ENCODE measurements at places on chromosomes 4 and X.

GRCh38 chrX:56733459-56734046 is 4.5 kb downstream of the NBDY start:
- peak; percentile 47 for DNase-seq

DNA sequence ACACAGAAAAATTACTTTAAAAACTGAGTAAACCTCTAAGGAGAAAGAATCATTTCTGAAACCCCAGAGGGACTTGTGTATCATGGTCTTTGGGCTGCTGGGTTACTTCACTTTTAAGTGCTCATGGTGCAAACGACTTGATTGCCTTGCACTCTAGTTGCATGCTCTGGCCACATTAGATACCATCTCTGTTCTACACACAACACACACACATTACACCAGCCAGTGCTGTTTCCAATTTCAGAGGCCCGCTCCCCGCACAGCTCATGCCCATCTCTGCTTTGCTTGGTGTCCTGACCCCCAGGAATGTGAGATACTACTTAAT is 2.1 kb downstream of the PPP3CA start:
- peak; percentile 33 for DNase-seq

DNA sequence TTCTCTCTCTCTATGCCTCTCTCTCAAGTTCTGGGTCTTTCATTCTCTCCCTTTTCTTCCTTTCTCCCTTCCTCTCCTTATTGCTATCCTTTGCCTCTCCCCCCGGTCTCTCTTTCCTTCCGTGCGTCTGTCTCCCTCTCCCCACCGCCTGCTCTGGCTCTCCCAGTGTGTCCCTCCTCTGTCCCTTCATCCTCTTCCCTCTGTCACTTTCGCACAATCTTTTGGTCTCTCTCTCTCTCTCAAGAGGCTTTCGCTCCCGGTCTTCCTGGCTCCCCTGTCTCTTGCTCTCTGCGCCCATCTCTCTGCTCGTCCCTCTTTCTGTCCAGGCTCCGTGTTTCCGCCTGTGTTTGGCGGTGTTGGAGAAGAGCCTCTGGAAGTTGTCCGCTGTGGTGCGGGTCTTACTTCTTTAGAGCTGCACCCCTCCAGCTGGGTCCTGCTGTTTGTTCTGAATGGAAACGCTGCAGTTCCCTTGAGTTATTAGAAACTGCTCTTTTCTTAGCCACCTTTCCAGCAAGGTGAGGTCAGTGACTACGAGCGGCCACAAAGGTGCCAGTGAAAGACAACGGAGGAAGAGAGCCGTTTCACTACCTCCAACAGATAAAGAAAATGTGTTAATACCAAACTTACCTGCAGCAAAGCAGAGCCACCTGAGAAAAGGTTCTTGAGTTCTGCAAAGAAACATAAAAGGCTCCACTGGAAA is 1.1 kb downstream of the BMPR1B start:
- no peak for DNase-seq

- peak; percentile 21 for DNase-seq
Measured at GRCh38 chrX:119417842-119418241, 18.7 kb downstream of the SLC25A43 start.

GRCh38 chr4:1393866-1394265 is 12.4 kb downstream of the NKX1-1 start:
- no peak for DNase-seq

DNA sequence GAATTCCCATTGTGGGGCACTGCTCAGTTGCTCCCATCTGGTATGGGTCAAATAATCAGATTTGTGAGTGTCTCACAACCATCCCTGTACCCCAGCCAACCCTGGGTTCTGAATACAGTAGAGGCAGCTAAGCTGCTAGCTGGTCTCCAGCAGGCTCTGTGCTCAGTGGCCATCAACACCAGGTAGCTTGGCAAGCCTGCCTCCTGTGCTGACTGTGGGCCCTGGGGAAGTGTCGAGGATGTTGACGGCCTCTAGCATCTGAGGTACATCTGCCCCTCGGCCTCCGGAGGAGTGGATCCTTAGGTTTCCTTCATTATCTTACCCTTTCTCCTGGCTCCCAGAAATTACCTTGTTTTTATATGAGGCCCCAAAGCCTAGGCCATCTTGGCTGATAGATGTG is 13.3 kb downstream of the RNF4 start:
- no peak for DNase-seq

- no peak for DNase-seq
Measured at GRCh38 chr4:151555151-151555945, 146.4 kb downstream of the FHIP1A start.

DNA sequence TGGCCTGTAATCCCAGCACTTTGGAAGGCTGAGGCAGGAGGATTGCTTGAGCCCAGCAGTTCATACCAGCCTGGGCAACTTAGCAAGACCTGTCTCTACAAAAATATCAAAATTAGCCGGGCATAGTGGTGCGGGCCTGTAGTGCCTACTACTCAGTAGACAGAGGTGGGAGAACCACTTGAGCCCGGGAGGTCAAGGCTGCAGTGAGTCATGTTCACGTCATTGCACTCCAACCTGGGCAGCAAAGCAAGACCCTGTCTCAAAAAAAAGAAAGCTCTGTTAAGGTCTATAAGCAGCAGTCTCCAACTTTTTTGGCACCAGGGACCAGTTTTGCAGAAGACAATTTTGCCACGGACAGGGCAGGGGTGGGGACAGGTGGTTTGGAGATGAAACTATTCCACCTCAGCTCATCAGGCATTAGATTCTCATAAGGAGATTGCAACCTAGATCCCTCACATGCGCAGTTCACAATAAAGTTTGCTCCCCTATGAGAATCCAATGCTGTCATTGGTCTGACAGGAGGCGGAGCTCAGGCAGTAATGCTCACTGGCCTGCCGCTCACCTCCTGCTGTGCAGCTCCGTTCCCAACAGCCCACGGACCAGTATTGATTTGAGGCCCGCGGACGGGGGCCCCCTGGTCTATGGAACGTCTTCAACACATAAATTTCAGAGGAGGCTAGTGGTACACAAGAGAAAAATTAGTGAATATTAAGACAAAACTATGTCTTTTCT is 67.9 kb downstream of the KLHL8 start:
- DNase-seq = no peak

DNA sequence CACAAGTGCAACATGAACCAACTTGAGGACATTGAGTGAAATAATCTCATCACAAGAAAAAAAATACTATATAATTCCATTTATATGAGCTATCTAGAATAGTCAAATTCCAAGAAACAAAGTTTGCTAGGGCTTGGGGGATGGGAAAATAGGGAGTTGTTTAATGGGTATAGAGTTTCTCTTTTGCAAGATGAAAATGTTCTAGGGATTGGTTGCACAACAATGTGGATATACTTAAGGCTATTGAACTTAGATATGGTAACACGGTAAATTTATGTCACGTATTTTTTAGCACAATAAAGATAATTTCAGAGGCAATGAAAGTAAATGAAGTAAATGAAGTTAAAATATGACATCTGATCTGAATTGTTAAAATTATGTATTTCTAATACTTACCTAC is 7.9 kb downstream of the MFSD8 start:
- DNase-seq = no peak

- no peak for DNase-seq
Measured at GRCh38 chr4:12446657-12447185, 1018.0 kb upstream of the HS3ST1 start.

- DNase-seq = no peak
Measured at GRCh38 chrX:369563-370101, 17.1 kb downstream of the PPP2R3B start.

- no peak for DNase-seq
Measured at GRCh38 chrX:68238568-68238967, 194.7 kb downstream of the OPHN1 start.

GRCh38 chr4:153061971-153062370 is 125.8 kb downstream of the FHDC1 start:
- DNase-seq = no peak

DNA sequence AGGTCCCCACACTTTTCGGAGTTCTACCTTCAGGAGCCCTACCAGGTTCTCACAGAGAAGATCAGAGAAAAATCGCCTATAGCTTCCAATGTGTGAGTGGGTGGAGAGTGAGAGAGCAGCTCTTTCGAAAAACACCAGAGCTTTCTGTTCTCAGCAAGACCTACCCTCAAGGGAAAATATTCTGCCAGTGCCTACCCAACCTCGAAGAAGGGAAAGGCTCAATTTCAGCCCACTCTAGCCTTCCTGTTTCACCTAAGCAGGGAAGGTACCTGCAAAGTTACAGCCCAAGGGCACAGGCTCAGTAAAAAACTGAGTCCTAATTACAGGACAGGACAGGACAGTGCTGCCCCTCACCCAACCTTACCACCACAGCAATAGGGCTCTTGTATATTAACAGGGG is 104.0 kb upstream of the WDR17 start:
- DNase-seq = no peak

- DNase-seq = peak; percentile 95
Measured at GRCh38 chr4:78565971-78566372, 14.4 kb downstream of the ANXA3 start.

GRCh38 chr4:174702979-174703478 is 126.0 kb downstream of the GLRA3 start:
- DNase-seq = no peak

- no peak for DNase-seq
Measured at GRCh38 chr4:167541286-167541685, 307.0 kb upstream of the SPOCK3 start.

GRCh38 chr4:175932116-175932515 is 120.1 kb upstream of the GPM6A start:
- no peak for DNase-seq

GRCh38 chr4:23323436-23323835 is 566.4 kb downstream of the PPARGC1A start:
- DNase-seq = no peak

DNA sequence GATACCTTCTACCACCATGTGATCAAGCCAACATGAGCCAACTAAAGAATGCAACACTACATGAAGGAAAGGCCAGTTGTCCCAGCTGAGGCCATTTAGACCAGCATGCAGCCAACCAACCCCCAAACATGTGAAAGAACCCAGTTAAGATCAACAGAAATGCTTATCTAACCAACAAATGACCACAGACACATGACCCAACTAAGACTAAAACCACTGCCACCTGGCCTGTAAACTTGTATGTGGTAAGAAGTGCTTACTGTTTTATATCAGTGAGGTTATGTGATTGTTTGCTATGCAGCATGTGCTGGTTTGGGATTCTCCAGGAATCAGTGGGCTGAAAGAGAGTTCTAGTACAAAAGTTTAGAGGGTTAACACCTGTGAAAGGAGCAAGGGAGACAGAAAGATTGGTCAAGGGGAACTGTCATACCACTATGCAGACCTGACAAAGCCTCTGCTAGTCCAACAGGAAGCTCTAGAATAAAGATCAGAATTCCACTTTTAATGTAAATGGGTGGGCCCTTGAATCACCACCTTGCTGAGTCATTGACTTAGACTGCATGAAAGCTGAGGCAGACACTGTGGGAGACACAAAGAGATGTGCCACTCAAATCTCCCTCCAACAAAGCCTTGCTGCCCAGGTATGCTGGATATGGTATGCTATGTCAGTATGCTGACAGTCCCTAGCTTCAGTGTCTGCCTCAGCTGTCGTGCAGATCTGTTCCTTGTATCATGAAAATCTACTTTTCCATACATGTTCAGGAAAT is 6.1 kb upstream of the SH3D19 start:
- DNase-seq = peak; percentile 78

DNA sequence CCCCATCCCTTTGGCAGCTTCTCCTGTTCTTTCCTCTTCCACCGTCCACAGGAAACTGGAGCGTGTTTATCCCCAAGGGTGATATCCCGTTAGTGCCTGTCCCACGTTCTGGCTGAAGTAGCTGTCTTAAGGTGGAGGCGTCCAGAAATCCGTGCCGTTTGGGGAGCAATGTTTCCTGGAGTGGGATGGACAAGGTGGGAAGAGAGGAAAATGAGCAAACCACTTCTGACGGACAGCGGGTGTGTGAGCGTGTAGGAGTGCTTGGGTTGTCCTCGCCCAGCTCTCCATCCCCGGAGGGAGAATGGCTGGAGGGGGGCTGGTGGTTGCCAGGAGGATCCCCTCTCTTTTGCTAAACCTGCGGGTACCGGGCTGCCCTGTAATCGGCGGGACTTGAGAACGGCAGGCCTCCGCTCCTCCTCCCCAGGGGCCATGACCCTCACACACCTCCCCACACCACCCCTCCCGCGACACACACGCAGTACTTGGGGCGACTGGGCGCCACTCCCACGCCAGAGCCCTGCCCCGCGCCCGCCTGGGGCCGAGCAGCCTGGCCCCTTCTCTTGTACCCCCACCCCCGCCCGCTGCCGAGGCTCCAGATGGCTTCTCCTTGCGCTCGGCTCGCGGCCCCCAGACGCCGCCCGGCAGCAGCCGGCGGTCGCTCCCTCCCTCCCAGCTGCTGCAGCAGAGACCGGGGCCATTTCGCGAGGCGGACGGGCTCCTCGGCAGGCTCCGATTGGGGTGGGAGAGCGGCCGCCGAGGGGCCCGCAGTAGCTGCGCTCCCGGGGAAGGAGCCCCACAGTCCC is 13.9 kb upstream of the PRDM8 start:
- DNase-seq = no peak

DNA sequence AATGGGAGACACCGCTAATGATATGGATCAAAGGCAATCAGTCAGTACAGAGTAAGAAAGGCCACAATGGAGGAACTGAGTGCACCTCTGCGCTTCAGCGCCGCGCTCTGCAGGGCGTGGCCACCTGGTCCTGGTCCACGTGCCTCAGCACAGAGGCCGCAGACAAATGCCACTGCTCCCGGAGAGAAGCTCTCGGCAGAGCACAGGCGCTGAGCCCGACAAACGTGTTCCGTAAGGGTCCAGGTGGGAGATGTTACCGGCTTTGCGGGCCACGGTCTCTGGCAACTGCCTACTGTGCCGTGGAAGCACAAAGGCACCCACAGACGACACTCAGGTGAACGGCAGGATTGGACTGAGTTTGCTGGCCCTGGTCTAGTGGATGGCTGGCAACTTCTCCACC is 68.9 kb downstream of the ACOX3 start:
- no peak for DNase-seq

- DNase-seq = no peak
Measured at GRCh38 chr4:1241466-1241935, 7.4 kb downstream of the CTBP1 start.

DNA sequence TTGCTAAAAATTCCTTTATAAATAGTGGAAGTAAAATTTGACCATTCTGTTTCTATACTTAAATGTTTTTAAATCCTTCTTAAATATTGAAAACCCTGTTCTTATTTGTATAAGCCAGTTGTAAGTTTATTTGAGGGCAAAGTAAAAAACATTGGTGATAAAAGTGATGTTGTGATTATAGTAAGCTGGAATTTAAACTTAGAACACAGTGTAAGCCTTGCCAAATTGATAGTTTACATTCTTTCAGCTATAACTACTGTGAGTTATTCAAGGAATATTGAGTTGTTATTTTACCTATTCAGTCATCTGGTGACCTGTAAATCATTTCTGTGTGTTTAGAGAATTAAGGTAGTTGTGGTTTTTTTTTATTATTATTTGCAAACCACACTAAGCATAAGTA is 9.6 kb downstream of the YY2 start:
- DNase-seq = no peak

DNA sequence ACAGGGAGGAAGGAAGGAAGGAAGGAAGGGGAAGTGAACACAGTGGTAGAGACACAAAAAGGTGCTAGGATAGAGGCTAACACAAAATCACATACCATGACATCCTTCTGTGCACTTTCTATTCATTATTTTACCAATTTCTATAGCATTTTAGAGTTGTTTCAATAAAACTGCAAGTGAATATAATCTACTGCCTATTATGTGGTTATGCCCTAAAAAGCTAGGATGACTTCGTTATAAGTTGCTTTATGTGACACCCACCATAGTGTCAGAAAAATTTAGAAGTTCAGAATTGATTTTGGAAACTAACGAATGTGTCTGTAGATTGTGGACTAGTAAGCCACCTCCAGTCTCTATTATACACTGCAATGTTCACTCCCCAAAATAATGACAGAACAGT is 59.4 kb upstream of the EDNRA start:
- no peak for DNase-seq
